ENCODE measurements at places on chromosomes 6 and 20.

DNA sequence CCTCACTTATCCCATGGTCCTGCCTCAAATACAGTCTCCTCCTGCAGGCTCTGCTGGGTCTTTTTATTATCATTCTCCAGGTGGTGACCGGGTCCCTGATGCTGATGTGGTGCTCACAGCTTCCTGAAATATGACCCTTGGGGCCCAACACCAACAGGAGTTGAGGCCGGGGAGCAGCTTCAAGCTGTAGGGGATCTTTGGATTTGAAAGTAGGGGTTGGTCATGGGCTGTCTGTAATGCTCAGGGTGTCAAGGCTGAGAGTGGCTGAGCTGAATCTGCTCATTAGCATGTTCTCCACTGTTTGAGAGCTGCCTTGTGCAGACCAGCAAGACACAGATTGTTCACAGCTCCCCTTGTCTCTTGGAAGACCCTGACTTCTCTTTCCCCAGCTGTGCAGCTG is 35.5 kb downstream of the HLA-F start:
- no peak for DNase-seq

GRCh38 chr20:19928328-19929011 is 88.7 kb upstream of the NAA20 start:
- no peak for DNase-seq

GRCh38 chr20:40189621-40190020 is 499.4 kb downstream of the MAFB start:
- no peak for DNase-seq

GRCh38 chr20:13644010-13644409 is 5.3 kb upstream of the TASP1 start:
- no peak for DNase-seq

GRCh38 chr6:151036869-151037680 is 171.6 kb downstream of the MTHFD1L start:
- no peak for DNase-seq

- no peak for DNase-seq
These were observed 193.0 kb upstream of the SGK1 start for GRCh38 chr6:134510920-134511319.

DNA sequence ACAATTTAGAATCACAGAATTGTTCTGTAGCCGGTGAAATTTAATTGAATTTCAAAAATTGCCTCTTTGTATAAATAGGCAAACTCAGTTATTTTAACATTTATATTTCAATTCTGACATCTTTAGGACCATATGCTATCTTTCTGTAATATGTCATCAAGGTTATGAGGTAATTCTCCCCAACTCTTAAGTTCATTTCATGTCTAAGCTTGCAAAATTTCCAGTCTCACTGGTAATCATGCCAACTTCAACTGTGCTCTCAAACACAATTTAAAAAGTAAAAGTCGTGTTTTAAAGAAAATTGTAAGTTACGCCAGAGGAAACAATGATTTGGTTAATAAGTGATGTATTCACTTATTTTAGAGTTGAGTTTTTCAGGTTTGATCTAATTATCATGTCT is 1.4 kb downstream of the NCOA7 start:
- DNase-seq: no peak

GRCh38 chr20:50649590-50649989 is 41.8 kb downstream of the RIPOR3 start:
- no peak for DNase-seq

DNA sequence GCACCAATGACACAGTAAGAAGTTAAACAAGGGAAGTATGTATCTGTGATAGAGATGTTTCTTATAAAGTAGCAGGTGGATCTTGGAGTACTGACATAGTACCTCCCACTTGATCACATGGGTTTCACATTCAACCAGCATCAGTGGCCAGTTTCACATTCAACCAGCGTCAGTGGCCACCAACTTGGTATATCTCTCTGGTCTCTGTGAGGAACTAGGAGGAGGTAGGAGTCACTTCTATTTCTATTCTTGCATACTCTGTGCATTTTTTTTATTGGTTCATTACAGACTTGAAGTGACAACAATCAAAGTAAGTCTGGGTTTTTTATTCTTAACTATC is 200.3 kb upstream of the SIM1 start:
- no peak for DNase-seq

DNA sequence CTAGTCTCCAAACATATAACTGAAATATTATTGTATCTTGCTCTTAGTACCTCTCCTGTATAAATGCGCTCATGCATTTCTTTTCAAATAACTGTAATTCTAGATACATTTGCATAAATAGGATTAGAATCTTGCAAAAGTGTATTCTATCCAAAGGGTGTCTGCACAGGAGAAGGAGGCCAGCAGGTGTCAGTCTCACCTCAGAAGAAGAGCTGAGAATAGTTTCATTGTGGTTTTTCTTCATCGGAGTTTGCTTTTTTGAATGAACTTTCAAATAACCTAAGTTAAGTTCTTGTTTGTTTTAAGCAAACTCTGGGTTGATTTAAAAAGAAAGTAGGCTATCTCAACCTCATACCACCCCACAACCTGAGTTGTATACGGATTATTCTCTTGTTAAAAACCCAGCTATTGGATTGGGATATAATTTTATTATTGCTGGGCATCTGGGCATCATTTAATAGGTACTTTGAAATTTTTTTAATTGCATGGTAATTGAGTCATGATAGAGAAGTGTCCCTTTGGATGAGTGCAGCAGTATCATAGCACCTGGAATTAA is 125.0 kb upstream of the MLIP start:
- peak; percentile 48 for DNase-seq

GRCh38 chr6:37116326-37116725 is 53.6 kb upstream of the PIM1 start:
- no peak for DNase-seq

DNA sequence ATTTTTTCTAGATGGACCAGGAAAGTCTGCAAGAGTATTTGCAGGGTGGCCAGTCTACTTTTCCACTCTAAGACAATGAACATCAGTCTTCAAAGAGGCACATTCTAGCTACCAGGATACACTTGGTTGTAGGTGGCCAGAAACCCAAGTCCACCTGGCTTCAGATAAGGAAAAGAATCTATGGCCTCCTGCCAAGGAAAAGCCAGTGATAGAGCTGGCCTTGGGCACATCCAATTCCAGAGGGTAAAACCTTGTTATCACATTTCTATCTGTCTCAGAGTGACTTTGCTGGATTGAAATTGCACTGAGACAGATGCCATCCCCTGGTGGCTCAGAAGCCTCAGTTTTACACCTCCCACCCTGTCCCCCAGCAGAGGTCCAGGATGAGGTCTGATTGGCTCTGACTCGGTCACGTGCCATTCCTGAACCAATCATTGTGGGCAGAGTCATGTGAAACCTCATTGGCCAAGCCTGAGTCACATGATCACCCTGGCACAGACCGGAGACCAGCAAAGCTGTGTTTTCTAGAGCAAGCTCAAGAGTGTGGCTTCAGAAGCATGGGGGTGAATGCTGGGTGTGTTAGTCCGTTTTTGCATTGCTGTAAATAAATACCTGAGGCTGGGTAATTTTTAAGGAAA is 497.4 kb upstream of the SULF2 start:
- DNase-seq: no peak

DNA sequence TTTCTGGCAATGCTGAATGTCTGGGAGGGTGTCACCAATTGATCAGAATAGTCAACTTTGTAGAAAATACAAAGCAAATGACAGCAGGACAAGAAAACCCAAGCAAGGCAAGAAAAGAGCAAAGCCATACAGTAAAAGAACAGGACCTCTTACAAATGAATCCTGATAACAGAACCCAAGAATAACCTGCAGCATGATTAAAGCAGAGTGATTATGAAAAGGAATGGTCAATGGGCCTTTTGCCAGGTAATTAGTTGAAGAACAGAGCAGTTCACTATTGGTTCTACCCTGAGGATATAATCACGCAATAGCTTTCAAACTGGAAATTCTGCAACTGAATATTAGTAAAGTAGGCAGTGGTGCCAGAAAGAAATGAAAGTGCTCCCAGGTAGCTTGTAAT is 319.8 kb downstream of the FRK start:
- no peak for DNase-seq

DNA sequence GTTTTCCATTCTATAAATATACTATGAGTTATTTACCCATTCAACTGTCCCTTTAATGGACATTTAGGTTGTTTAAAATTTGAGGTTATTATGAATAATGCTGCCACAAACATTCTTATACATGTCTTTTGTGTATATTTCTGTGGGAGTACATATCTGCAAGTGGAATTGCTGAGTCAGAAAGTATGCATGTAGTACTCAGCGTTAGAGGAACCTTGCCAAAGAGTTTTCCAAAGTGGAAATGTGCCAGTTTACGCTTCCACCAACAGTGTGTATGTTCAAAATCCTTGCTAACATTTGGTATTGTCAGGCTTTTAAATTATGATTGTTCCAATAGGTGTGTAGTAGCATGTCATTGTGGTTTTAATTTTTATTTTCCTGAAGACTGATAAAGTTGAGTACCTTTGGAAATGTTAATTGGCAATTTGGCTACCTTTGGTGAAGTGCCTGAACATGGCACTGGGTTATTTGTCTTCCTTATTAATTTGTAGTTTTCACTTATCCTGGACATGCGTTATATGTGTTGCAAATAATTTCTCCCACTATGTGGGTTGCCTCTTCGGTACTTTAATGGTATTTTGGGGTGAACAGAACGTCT is 341.2 kb downstream of the CD83 start:
- peak; percentile 61 for DNase-seq

DNA sequence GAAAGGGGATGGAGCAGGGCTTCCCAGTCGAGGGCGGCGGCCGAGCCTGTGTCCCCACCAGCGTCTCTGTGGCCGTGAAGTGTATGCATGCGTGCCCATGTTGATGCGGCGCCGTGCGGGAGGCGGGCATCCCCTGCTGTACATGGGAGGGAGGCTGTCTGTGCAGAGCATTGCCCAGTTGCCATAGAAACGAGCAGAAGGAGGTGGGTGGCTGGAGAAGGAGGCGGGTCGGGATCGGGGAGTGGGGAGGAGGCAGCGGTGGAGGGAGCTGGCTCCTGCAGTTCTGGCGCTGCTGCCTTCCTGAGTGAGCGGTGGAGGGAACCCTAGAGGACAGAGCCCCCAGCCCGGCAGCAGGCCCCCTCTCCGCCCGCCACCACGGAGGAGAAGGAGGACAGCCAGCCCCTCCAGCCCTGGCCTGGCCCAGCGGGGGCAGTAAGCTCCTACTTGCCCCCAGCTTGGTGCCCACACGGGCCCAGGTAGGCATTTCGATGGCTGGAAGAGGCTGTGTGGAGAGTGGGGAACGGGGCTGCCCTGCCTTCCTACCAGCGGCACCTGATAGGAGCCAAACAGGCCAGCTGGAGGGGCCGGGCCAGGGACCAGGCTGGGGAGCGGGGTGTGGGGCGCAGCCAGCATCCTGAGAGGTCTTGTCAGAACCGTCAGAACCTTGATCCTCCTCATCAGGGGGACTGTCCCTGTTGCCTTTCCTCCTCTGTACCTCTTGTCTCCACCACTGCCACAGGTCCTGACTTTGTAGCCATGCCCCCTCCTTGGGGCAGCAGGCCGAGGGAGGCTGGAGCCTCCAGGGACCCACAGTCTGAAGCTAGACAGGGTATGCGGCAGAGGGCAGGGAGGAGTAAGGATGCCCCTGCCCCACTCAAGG is 41.3 kb downstream of the SPDEF start:
- peak; percentile 9 for DNase-seq

DNA sequence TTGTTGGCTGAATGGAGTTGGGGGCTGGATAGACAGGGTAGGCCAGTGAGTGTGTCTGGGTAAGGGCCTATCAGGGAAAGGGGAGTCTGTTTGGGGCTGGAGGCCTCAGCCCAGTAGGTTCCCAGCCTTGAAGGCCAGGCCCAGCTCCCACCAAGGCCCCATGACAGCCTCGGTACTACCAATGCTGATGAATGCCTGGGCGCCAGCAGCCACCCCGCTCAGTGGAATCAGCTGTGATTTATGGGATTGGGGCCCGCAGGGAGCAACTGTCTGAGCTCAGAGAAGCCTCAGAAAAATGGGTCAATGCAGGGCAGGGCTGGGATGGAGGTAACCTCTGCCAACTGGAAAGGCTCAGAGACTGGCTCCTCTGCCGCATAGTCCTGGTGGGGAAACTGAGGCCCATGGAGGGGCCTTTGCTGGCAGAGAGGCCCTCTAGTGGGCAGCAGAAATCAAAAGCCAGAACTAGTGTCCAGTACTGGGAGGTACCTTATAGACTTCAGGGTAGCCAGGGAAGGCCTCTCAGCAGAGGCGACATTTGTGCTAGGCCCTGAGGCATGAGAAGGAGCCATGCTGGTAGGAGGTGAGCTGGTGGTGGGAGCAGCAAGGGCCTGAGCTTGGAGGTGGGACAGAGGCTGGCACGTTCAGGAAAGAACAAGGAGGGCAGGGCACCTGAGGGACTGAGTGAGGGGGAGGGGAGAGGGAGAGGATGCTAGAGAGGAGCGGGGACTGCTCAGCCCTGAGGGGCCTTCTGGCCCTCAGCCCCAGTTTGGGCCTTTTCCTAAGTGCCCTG is 36.4 kb downstream of the DLGAP4 start:
- DNase-seq: no peak

- DNase-seq: peak; percentile 55
These were observed 1.4 kb downstream of the RREB1 start for GRCh38 chr6:7108964-7109836.

DNA sequence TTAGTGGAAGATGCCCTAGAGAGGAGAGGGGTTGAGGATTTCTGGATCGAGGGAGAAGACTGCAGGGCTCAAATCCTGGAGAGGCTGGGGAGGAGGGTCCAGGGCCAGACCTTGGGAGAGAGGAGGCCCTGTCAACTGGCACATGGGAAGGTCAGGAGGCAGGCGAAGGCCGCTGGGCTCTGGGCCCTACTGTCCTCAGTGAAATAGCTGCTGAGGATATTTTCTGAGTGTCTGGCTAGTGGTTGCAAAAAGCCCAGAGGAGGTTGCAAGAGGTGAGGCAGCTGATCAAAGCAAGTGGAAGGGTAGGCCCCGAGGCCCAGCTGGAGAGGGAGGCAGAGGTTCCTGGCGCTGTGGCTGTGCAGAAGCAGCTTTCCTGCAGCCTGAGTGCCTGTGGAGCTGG is 103.4 kb upstream of the MLN start:
- DNase-seq: no peak

- no peak for DNase-seq
These were observed 234.1 kb downstream of the SLC35F1 start for GRCh38 chr6:118141211-118141610.

DNA sequence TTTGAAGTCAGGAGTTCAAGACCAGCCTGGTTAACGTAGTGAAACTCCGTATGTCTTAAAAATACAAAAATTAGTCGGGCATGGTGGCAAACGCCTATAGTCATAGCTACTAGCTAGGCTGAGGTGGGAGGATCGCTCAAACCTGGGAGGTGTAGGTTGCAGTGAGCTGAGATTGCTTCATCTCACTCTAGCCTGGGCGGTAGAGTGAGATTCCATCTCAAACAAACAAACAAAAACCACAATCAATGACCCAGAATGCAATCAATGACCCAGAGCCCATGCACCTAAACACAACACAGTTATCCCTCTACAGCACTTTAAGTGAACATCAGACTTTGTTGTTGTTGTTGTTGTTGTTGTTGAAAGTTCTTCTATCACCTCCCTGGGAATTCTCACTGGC is 77.9 kb downstream of the MYB start:
- DNase-seq: no peak

DNA sequence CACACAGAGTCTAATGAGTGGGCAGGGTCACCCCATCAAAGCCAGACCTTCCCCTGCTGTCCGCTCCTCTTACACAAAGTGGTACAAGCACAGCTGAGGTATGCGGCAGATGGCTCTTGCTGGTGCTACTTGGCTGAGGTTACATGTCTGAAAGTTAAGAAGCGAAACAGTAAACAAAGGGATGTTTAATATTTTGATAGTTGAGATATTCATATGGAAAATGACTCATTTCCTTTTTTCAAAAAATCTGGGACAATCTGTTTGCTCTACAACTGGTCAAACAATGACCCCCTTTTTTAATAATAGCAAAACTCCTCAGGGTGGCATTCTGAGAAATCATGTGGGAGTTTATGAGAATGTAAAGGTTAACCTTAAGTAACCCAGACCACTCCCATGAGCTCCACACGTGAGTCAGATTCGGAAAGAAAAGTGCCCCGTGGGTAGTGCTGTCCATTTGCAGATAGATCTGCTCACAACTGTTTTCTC is 245.3 kb downstream of the TBXT start:
- DNase-seq: no peak

All from amniotic stem cell (primary cell).